ENCODE measurements at places on chromosomes 12 and 14. TPM values are rescaled to one million over a fixed set of nuclear protein-coding genes. Genes with fewer than 3 reads are reported as not detected.

The PIK3C2G gene
- total RNA-seq: not detected

The TAS2R46 gene
- total RNA-seq: 0.60 TPM

The TOMM20L gene
- total RNA-seq: not detected

GRCh38 chr12:30573145-30573544 lies 122.5 kb downstream of the IPO8 start:
- H3K4me3 ChIP-seq: no peak overlapping the region
- DNase-seq: no peak
- no peaks in the 10 kb centered on the region for H3K4me1 ChIP-seq
- peaks cover 3% of the 10 kb centered on the region for H3K27me3 ChIP-seq
- H3K36me3 ChIP-seq: no peaks in the 10 kb centered on the region

- peaks cover 9% of the 10 kb centered on the region for H3K27me3 ChIP-seq
- DNase-seq: no peak
- no peaks in the 10 kb centered on the region for H3K36me3 ChIP-seq
- H3K4me3 ChIP-seq: no peak overlapping the region
- H3K4me1 ChIP-seq: no peaks in the 10 kb centered on the region
These were observed 45.0 kb downstream of the PLEKHD1 start for GRCh38 chr14:69529563-69529962.

DNA sequence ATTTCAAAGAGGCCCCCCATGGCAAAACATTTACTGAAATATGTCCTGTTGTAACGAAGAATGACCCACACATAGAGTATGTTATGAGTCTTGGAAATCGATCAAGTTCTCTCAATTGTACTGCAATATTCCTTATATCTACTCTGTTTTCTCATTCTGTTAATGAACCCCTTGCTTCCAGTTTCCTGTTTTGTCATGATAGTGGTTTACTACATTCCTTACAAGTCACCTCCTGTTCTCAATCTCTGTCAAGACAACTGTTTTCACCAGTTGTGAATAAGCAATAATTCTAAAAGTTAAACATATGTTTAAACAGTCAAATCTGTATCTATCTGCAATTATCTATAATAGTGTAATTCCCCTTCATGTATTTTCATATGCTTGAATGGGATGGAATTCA lies 16.4 kb upstream of the ARID2 start:
- H3K27ac ChIP-seq: no peak overlapping the region
- peaks cover 20% of the 10 kb centered on the region for H3K4me1 ChIP-seq
- H3K27me3 ChIP-seq: no peaks in the 10 kb centered on the region
- H3K36me3 ChIP-seq: no peaks in the 10 kb centered on the region

Data from activated B cell treated with CpG ODN at 0.5 μM for 24 hours (primary cell).